Small intestine (tissue), 16 donors: ENCODE measurements at places on chromosomes 16 and 17. TPM values are rescaled to one million over a fixed set of nuclear protein-coding genes. Genes with fewer than 3 reads are reported as not detected.

DNA sequence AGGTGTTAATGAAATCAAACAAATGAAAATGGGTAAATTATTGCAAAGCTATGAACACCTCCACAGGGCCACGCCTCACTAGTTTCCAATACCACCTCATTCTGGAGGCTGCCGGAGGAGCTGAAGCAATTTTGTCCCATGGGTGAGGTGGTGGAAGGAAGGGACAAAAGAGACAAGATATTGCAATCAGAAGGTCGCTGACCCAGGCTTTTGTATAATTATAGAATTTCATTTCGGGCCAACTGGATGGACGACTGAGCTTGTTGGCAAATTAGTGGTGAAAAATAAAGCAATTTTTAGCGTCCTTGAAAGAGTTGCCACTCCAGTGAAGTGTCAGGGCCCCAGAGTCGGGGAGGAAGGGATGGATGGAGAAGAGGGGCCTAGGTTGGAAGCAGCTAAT is 147.9 kb downstream of the CYLD start:
- no peak overlapping the region for H3K27ac ChIP-seq
- no peaks in the 10 kb centered on the region for H3K36me3 ChIP-seq
- H3K4me1 ChIP-seq = no peaks in the 10 kb centered on the region
- no peak for DNase-seq
- no peak overlapping the region for H3K4me3 ChIP-seq

- peaks cover 10% of the 10 kb centered on the region for H3K4me1 ChIP-seq
- H3K27me3 ChIP-seq = no peaks in the 10 kb centered on the region
- DNase-seq = no peak
- no peaks in the 10 kb centered on the region for H3K36me3 ChIP-seq
These were observed 5.2 kb upstream of the RAB26 start for GRCh38 chr16:2142942-2143877.

- no peaks in the 10 kb centered on the region for H3K4me1 ChIP-seq
- no peak overlapping the region for H3K4me3 ChIP-seq
- DNase-seq = no peak
- H3K27ac ChIP-seq = no peak overlapping the region
- peaks cover 13% of the 10 kb centered on the region for H3K27me3 ChIP-seq
- no peaks in the 10 kb centered on the region for H3K36me3 ChIP-seq
These were observed 120.9 kb upstream of the LHX1 start for GRCh38 chr17:36816214-36816906.

GRCh38 chr16:87409781-87410180 is 17.6 kb downstream of the MAP1LC3B start:
- peaks cover 14% of the 10 kb centered on the region for H3K36me3 ChIP-seq
- no peak overlapping the region for H3K4me3 ChIP-seq
- no peaks in the 10 kb centered on the region for H3K27me3 ChIP-seq
- no peak for DNase-seq
- H3K27ac ChIP-seq = no peak overlapping the region

DNA sequence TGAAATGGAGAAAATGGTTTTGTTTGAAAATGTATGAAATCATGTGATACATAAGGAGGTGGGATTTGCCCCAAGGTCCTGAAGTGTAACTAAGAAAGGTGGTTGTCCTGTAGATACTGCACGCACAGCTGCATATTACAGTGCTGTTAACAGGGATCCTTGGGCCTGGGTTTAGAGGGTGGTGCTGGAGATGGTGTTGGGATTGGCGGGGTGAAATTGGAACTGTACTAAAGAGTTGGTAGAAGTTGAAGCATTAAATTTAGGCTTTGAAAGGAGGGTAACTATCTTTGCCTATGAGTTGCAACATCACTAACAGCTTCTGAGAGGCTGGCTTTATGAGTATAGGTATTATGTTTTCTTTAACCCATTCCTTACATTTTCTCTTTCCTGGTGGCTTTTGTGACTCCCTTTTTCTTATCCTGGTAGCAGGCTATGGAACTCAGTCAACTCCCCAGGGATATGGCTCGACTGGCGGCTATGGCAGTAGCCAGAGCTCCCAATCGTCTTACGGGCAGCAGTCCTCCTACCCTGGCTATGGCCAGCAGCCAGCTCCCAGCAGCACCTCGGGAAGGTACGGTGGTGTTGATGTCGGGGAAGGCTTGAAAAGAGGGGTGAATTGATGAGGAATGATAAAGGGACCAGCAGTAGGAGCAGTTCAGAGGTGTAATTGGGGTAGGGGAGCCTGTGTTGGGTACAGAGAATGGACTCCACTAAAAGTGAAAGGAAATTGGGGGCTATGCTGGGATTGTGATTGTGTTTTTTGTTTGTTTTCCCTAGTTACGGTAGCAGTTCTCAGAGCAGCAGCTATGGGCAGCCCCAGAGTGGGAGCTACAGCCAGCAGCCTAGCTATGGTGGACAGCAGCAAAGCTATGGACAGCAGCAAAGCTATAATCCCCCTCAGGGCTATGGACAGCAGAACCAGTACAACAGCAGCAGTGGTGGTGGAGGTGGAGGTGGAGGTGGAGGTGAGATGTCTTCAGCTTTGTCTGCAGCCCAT is 3.8 kb downstream of the FUS start:
- H3K27me3 ChIP-seq = no peaks in the 10 kb centered on the region
- no peak for DNase-seq
- no peak overlapping the region for H3K4me3 ChIP-seq
- H3K27ac ChIP-seq = no peak overlapping the region

DNA sequence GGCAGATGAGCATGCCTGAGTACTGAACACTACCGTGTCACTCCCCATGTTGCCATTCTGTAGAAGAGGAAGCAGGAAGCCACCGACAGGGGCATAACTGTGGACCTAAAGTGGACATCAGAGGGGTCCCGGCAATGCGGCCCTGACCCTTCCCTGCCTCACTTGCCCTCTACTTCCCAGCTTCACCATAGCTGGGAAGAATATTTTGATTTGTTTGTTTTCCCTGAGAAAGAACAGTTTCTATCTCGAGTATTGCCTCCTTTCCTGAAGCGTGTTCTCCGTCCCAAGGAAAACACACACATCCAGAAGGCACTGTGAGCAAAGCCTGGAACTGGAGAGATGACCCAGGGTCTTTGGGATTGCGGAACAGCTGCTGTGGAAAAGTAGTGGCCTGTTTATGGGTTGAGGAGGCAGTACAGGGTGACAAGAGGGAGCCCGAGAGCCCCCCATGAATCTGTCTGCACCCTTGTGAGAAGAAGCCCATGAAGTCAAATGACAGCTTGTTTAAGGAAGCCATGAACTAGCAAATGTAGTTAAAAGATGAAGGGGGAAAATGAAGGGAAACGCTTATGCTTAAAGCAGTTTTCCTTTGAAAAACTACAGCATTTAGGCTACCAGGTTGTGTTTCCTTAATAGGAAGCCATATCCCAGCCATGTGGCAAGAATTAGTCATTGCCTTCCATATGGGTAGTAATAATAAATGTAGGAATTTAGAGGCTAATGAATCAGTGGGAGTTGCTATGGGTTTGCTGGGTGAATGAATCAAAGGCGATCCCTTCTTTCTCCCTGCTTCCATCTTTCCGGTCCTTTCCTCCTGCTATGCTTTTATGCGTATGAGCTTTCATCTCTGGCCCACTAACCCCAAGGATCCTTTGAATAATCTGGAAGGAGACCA is 90.0 kb upstream of the TBX2 start:
- H3K27me3 ChIP-seq = no peaks in the 10 kb centered on the region
- no peak overlapping the region for H3K4me3 ChIP-seq
- H3K36me3 ChIP-seq = no peaks in the 10 kb centered on the region
- H3K4me1 ChIP-seq = no peaks in the 10 kb centered on the region
- DNase-seq = no peak

DNA sequence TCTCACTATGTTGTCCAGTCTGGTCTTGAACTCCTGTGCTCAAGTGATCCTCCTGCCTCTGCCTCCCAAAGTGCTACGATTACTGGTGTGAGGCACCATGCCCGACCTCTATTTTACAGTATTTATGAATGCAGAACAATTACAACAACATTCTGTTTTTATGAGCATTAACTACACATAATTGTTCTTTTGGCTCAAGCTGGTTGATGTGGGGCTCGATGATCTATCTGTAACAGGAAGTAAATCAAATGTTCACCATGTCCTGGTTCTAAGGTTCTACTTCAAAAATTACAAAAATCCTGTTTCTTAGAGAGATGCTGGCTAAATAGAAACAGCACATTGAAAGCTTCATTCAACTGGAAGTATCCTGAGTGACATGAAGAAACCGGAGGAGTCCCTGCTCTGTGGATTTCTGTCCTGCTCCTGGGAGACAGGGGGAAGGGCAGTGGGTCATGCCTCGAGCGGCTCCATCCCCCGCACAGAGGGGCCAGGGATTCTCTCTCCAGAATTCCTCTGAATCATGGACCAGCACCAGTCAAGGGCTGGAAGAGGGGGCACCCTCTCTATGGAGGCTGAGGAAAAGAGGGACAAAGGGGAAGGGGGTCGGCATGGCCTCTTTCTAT is 31.5 kb downstream of the FA2H start:
- peak overlapping the region; percentile 95 for H3K27ac ChIP-seq
- peaks cover 41% of the 10 kb centered on the region for H3K4me1 ChIP-seq
- H3K27me3 ChIP-seq = no peaks in the 10 kb centered on the region
- DNase-seq = no peak
- H3K4me3 ChIP-seq = peak overlapping the region; percentile 19

DNA sequence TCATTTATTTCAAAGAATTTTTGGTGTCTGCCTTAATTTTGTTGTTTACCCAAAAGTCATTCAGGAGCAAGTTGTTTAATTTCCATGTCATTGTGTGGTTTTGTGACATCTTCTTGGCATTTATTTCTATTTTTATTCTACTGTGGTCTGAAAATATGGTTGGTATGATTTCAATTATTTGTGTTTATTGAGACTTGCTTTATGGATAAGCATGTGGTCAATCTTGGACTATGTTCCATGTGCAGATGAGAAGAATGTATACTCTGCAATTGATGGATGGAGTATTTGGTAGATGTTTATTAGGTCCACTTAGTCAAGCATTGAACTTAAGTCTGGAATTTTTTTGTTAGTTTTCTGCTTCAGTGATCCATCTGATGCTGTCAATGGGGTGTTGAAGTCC is 383.0 kb downstream of the PMP22 start:
- H3K4me3 ChIP-seq = no peak overlapping the region
- no peaks in the 10 kb centered on the region for H3K4me1 ChIP-seq

DNA sequence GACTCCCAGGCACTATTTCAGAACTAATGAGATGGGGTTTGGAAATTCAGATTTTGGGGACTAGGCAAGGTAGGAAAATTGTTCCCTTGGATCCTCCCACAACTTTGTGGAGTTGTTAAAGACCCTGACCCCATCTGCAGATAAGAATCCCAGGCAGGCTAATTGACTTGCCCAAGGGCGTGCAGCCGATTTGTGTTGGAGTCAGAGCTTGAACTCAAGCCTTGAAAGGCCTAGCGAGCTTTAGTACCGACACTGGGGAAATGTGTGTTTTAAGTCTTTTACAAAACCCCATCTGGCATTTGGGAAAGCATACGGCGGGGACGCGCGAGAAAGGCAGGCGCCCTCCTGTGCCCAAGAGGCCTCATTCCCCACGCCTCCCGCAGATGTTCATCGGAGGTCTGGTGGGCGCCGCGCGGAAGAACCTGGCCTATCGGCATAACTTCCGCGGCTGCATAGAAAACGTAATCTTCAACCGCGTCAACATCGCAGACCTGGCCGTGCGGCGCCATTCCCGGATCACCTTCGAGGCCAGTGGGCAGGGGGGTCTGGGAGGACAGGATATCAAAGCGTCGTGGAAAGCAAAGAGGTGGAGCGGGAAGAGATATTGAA is 4.3 kb downstream of the CNTNAP1 start:
- H3K27me3 ChIP-seq = no peaks in the 10 kb centered on the region
- no peak overlapping the region for H3K27ac ChIP-seq

DNA sequence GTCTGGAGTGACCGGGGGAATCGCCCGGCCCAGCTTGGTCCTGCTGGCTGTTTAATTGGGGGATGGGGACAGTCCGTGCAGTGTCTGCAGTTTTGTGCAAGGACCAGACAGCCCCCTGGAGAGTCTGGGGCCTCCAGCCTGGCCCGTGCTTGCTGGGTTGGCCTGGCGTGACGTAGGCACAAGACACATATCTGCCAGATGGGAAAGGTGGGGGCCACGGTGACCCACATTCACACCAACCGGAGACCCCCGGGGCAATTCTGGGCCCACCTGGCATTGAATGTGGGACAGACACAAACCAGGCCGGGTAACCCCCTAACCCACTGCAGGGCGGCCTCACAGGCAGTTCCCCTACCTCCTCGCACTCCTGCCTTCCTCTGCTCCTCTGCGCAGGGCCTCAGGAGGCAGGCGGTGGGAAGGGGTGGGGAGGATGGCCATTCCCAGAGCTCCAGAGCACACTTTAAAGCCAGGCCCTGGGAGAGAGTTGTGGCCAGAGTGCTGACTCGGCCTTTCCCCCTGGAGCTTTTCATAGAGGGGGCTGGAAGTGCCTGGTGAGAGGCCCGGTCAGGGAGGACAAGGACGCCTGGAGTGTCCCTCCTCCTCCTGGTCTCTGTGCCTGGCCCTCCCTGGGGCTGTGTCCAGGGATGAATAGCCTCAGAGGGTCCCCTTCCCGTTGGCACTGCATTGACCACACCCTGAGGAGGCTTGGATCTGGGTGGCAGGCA is 1.5 kb downstream of the MRC2 start:
- H3K4me3 ChIP-seq = peak overlapping the region; percentile 50
- no peaks in the 10 kb centered on the region for H3K36me3 ChIP-seq
- no peaks in the 10 kb centered on the region for H3K27me3 ChIP-seq

- H3K36me3 ChIP-seq = no peaks in the 10 kb centered on the region
- peaks cover 11% of the 10 kb centered on the region for H3K4me1 ChIP-seq
- H3K27ac ChIP-seq = no peak overlapping the region
- H3K27me3 ChIP-seq = no peaks in the 10 kb centered on the region
These were observed 23.6 kb downstream of the SDR42E1 start for GRCh38 chr16:81987706-81988105.

DNA sequence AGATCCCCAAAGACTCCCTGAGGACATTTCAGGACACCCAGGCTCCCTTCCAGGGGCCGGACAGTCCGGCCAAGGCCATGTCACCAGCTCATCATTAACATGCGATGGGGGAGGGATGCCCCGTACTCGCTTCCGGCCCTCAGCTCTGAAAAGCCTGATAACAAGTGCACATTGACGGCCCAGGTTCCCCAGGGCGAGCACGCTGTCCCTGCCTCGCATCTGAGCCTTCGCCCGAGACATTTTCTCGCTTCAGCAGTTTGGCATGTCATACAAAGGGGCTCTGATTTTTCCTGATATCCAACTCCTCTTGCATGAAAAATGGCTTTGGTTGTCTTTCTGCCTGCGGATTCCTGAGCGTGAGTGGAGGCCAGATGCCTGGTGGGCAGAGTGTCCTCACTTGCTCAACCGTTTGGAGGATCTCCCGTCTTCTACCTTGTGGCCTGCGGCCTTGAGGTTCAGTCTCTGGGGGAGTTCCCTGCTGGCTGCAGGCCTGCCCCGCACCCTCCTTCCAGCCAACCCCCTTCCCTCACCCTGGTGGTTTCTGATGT is 14.1 kb downstream of the CACNG4 start:
- H3K27ac ChIP-seq = no peak overlapping the region
- H3K36me3 ChIP-seq = no peaks in the 10 kb centered on the region
- no peak for DNase-seq
- H3K4me1 ChIP-seq = no peaks in the 10 kb centered on the region

GRCh38 chr17:44536090-44536953 is 21.0 kb upstream of the FZD2 start:
- peak overlapping the region; percentile 50 for H3K27ac ChIP-seq
- H3K4me3 ChIP-seq = no peak overlapping the region
- no peaks in the 10 kb centered on the region for H3K4me1 ChIP-seq
- peaks cover 12% of the 10 kb centered on the region for H3K27me3 ChIP-seq
- no peaks in the 10 kb centered on the region for H3K36me3 ChIP-seq

HOXB4 gene
- polyA plus RNA-seq = 3.1 TPM

C17orf50 gene
- polyA plus RNA-seq = not detected

KRTAP2-2 gene
- polyA plus RNA-seq = not detected

USP43 gene
- polyA plus RNA-seq = 16.1 TPM

CCDC92B gene
- 0.75 TPM for polyA plus RNA-seq

SCGB1C2 gene
- not detected for polyA plus RNA-seq

DOC2B gene
- polyA plus RNA-seq = 12.7 TPM

TNFRSF13B gene
- 0.13 TPM for polyA plus RNA-seq

SLC16A11 gene
- not detected for polyA plus RNA-seq
